ENCODE measurements at places on chromosomes 5 and 9. TPM values are rescaled to one million over a fixed set of nuclear protein-coding genes. Genes with fewer than 3 reads are reported as not detected.

GRCh38 chr5:96876292-96876850 lies at the start of gene ERAP2:
ERAP2 (plus strand) TSS chr5:96876500; CDS start chr5:96879686, 3,186 bp downstream.
- H3K4me1 ChIP-seq, result peaks cover 13% of the 10 kb centered on the region
- peaks cover 3% of the 10 kb centered on the region for H3K27me3 ChIP-seq
- no peak for DNase-seq
- H3K27ac ChIP-seq, result peak within 1 kb of the TSS; percentile 84
- H3K4me3 ChIP-seq, result peak within 1 kb of the TSS; percentile 62

- no peak overlapping the region for H3K4me3 ChIP-seq
- no peak overlapping the region for H3K27ac ChIP-seq
- H3K36me3 ChIP-seq, result no peaks in the 10 kb centered on the region
- no peak for DNase-seq
Observed at GRCh38 chr9:5264219-5264595, 33.0 kb downstream of the INSL4 start.

GRCh38 chr9:23644326-23644725 lies 181.7 kb downstream of the ELAVL2 start:
- DNase-seq, result no peak
- no peak overlapping the region for H3K4me3 ChIP-seq
- H3K27me3 ChIP-seq, result no peaks in the 10 kb centered on the region
- H3K27ac ChIP-seq, result no peak overlapping the region

DNA sequence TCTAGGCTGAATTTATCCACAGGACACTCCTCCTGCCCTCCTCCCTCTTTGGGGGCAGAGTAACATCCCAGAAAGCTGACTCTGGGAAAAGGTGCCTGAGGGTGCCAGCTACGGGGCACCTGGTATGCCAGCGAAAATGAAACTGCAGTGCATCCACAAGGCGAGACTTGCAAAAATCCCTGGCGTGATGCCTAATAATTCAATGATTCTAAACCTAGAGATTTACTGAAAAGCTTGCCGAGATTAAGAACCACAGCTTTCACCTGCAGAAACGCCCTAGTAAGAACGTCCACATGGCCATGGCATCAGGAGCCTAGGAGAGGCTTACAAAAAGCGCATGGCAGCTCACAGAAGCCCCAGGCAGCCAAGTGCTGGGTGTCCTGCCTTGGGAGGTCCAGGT lies 20.9 kb downstream of the CCNJL start:
- H3K36me3 ChIP-seq, result no peaks in the 10 kb centered on the region
- H3K4me3 ChIP-seq, result no peak overlapping the region
- H3K27ac ChIP-seq, result no peak overlapping the region
- H3K4me1 ChIP-seq, result peaks cover 21% of the 10 kb centered on the region
- no peak for DNase-seq

DNA sequence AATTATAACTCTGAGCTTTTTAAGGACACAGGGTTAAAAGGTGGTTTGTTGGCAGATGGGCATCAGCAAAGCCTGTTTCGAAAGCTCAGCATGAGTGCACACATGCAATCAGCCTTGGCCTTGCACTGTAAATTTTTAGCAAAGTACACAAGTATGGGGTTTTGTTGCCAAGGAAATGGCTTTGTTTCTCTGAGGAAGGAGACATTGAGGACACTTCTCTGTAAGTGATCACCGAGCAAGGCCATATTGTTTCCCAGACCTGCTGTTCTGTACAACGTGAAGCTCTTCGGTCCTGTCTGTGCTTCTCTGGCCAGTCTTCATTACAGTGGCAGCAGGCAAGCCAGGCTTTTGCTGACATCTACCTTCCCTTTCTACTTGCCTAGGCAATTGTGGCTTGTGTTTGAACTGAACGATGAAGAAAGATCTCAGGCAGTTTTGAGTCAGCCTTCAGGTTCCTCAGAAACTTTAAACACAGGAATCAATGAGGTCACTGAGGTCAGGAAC lies 27.9 kb upstream of the GLRX start:
- peaks cover 2% of the 10 kb centered on the region for H3K4me1 ChIP-seq
- no peaks in the 10 kb centered on the region for H3K36me3 ChIP-seq
- DNase-seq, result no peak
- peaks cover 2% of the 10 kb centered on the region for H3K27me3 ChIP-seq
- no peak overlapping the region for H3K4me3 ChIP-seq

GRCh38 chr5:41418220-41419031 lies 92.0 kb downstream of the PLCXD3 start:
- peaks cover 9% of the 10 kb centered on the region for H3K4me1 ChIP-seq
- H3K27ac ChIP-seq, result peak overlapping the region; percentile 13
- H3K36me3 ChIP-seq, result no peaks in the 10 kb centered on the region
- no peak for DNase-seq
- H3K4me3 ChIP-seq, result no peak overlapping the region
- no peaks in the 10 kb centered on the region for H3K27me3 ChIP-seq

- H3K27me3 ChIP-seq, result no peaks in the 10 kb centered on the region
- H3K4me3 ChIP-seq, result no peak overlapping the region
- H3K4me1 ChIP-seq, result peaks cover 29% of the 10 kb centered on the region
- no peak overlapping the region for H3K27ac ChIP-seq
Observed at GRCh38 chr5:158121678-158122077, 262.7 kb upstream of the CLINT1 start.

The SLC34A3 gene
- 0.27 TPM for total RNA-seq

DNA sequence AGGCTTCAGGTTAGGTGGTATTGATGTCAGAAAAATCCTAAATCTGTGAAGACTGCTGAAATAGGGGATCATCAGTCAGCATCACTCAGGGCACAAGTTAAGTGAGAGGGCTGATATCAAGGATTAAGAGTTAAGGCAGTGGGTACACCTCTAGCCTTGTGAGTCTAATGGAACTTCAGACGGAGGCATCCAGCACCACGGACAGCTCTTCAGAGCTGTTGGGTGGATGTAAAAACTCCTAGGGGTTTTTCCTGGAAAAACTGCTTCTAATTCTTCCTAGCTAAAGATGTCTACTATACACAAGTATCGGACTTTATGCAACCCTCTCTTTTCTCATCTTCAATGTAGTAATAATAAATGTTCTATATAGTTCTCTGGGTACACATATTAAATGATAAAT lies 165.9 kb downstream of the SH3GL2 start:
- no peak overlapping the region for H3K27ac ChIP-seq
- H3K4me1 ChIP-seq, result no peaks in the 10 kb centered on the region
- H3K4me3 ChIP-seq, result no peak overlapping the region
- DNase-seq, result no peak

The NR5A1 gene
- total RNA-seq, result 0.25 TPM

DNA sequence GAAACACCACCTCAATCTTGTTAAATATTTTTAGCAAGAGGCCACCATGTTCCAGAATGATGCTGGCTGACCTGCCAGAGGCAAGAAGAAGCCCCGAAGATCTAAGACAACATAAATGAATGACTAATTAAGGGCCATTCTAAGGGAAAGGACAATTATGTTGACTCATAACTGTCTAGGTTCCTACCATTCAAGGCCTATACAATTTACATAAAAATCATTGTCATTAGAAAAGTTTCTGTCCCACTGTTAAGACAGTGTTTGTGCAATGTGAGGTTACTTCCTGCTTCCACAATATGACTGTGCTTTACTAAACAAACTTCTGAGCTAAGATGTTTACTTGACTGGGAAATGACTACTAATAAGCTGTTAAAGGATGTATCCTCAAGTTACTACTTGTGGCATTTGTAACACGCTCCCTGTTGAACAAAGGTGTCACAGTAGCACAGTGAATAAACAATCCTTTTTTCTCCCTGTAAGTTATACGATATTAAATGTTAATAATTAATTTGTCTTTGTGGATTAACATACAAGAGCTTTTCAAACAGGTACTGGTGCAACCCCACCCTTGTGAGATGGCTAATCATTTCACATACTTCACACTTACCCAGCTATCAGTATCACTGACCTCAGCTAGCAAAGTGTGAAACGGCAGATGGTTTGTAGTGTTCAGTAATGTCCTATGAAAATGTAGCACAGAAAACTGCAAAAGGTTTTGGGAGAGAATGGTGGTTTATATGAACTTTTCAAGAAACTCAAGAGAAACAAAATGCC lies 195.8 kb downstream of the EFNA5 start:
- DNase-seq, result no peak
- no peak overlapping the region for H3K4me3 ChIP-seq
- peaks cover 31% of the 10 kb centered on the region for H3K4me1 ChIP-seq

The SPOCK1 gene
- 6.4 TPM for total RNA-seq

DNA sequence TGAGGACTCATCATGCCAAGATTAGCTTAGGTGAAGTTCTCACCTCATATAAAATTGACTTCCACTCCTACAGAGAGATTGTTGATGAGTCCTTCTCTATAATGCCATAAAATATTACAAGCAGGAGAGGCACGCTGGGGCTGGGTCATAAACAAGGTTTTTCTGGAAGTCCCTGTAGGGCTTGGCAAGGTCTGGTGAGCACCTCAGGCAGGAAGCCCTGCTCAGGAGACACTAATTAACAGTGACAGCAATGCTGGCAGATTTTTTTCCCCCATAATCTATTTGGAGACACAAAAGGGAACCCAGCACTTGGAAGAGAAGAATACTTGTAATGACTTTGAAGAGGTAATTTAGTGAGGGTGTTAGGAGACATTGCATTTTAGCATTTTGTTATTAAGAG lies 118.7 kb downstream of the DIRAS2 start:
- H3K27me3 ChIP-seq, result no peaks in the 10 kb centered on the region
- DNase-seq, result no peak
- H3K36me3 ChIP-seq, result no peaks in the 10 kb centered on the region

GRCh38 chr5:23389291-23390101 lies 117.9 kb upstream of the PRDM9 start:
- no peaks in the 10 kb centered on the region for H3K4me1 ChIP-seq
- H3K27ac ChIP-seq, result no peak overlapping the region
- no peaks in the 10 kb centered on the region for H3K36me3 ChIP-seq
- H3K27me3 ChIP-seq, result no peaks in the 10 kb centered on the region
- H3K4me3 ChIP-seq, result no peak overlapping the region

The RNF183 gene
- total RNA-seq, result 0.53 TPM
